Activated T-helper 1 cell treated with anti-CD3 and anti-CD28 coated beads, Interleukin-2, amount 50 U/mL, for 16 hours (primary cell): ENCODE measurements at places on chromosomes 16 and 17.

- no peak for DNase-seq
Measured at GRCh38 chr17:8326511-8327302, 12.9 kb upstream of the ODF4 start.

DNA sequence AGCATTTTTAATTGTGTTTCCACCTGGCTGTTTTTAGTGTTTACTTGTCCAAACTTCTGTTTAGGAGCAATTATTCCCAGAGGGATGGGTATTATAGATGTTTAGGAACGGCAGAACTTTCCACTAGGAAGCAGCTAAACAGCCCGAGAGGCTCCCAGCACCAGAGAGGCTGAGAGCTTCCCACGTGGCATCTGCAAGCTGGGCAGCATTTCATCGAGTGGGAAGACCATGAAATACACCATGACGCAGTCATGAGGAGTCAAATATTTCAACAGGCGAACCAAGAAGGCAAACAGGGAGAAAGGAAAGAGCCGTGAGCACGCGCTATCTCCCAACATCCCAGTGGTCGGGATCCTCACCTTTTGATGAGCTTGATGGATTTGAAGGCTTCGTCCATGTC lies 24.1 kb downstream of the TMEM204 start:
- DNase-seq, result no peak

GRCh38 chr17:8846768-8847211 lies 20.7 kb downstream of the PIK3R6 start:
- no peak for DNase-seq

DNA sequence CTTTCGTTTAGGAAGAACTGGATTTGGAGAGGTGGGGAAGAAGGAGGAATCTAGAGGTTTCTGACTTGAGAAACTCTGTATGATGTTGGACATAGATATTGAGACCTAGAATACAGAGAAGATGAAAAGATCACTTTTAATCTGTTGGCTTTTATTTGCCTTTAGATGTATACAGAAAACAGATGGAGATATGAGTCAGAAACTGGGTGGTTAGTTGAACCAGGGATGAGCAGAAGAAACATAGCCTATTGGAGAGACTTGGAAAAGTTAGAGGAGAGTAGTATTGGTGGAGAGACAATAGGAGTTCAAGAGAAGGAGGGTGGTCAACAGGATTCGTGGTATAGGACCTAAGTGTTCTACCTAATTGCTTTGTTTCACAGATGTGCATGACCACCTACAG lies 5.1 kb downstream of the PHAF1 start:
- DNase-seq, result no peak

DNA sequence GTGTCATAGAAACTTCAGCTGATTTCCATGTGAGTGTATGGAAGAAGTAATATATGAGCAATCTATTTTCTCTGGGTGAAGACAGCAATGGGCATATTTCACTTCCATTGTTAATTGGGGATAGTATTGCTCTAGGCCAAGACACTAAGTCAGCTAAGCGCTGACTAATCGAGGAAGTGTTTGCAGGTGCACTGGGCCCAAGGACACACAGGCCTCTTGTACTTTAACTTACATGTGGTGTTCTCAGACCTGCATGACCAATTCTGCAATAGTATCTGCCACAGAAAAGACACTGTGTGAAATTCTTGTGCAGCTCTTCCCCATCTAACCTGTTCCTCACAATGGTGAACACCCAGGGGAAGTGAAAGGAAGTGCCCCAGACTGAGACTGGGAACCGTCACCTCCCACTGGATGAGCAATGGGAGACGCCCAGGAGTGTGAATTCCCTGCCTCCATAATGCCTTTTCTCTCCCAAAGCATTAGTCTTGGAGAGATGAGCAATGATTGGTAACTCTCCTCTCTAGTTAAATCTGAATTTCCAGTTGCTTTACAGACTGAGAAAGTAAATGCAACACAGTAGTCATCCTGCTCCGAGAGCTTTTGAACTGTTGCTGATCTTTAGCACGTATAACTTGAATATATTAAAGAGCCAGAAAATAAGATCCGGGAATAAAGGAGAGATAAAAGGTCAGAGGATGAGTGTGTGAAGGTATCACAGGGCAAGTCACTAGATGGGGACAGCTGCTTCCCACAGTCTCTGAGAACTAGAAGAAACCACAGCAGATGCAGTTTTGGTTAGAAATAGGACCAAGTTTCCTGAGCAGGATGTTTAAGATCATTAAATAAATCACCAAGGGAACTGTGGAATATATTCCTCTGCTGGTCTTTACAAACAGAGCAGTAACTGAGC lies 82.6 kb downstream of the CDK5R1 start:
- DNase-seq, result no peak

- DNase-seq, result no peak
Measured at GRCh38 chr17:38900978-38901656, 24.3 kb upstream of the LASP1NB start.

DNA sequence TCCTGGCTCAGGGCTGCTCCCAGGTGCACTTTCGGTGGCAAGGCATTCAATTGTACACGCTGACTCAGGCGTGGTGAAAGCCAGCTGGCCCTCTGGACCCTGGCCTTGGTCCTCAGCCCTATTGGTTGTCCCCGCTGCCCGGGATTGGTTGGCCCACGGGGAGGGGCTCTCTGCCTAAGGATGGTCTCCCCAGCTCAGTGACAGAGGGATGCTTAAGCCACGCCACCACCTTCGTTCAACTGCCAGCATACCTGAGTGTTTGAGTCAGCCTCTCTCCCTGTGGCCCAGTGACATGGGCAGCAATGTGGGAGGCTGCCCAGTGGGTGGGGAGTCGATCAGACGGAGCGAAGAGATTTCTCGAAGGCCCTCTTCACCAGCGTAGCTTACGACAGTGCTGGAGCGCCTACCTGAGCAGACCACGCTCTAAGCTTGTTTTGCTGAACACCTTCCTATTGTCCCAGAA lies 30.3 kb downstream of the IRF8 start:
- no peak for DNase-seq

DNA sequence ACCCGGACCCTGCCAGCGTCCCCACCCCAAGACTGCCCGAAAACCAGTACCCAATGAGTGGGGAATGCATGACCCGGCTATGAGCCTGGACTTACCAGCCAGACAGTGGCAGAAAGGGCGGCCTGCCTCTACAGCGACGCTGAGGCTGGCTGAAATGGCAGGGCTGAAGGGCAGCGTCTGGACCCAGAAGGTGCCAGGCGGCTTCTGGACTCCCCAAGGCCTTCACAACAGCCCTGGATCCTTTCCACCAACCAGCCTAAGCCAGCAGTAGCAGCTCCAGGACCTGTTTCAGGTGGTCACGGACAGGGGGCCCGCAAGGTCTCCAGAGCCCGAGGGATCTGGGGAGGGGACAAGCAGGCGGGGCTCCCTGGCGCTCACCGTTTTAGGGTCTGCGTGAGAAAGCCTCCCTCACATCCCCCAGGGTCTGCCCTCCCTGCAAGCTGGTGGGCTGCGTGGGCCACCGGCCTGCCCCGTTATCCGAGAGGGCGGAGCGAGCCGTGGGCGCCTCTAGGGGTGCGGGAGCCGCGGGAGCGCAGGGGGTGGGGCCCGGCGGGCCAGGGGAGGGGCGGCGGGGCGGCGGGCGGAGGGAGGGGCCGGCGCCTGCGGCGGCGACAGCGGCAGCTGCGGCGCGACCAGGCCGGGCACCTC lies at the start of gene RIPOR1:
TSS of gene RIPOR1 (plus strand) at position 608 of the 648 bp plus-strand sequence. CDS start 9,618 bp downstream, outside the sequence.
- DNase-seq, result peak; percentile 23

DNA sequence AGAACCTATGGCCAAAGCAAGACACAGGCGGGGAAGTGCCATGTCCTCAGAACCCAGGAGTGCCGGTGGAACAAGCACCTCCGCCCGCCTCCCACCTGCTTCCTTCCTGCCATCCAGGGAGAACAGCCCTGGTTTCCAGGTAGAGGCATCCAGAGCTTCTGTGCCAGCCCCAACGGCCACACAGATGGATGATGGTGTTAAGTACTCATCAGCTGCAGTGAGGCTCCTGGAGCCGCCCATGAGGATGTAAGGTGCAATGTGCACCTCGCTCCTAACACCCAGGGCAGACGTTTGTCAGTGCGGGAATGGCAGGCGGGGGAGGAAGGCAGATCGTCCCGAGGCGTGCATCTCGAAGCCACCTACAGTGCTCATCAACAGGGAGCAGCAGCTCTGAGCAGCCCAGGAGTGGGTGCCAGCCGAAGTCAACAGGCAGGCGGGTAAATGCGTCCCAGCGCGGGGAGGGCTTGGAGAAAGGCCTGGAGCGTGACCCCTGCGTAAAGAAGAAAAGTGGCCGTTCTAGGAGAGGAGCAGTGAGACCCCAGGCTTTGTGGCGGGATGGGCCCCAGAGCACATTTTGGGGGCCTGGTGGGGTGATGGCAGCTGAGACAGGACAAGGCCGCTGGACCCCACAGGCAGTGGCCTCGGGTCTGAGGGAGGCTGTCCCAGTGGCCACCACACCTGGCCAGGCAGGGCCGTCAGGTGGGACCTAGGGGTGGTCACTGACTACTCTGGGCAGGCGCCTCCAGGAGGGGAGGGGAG lies 46.1 kb upstream of the ACSF3 start:
- no peak for DNase-seq

DNA sequence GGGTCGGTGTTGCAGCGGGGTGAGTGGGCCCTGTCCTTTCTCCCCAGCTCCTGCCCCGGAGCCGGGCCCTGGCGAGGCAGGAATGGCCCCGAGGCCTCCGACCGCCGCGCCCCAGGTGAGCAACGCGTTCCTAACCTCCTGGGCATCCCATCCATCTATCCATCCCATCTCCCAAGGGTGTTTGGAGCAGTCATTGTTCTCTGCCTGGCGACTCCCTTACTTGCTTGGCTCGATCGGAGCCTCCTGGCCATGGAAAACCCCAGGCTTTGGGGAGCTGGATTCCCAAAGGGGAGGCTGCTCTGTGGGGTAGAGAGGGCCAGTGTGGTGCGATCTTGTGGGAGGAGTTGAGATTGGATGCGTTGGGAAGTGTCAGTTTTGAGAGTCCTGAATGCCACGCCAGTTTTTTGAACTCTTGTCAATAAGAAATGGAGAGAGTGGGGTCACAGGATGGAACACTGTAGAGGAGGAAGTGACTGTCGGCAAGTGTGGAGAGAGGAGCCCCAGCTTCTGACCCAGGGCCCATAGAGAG lies 684 bp downstream of the ZFP90 start:
- no peak for DNase-seq

DNA sequence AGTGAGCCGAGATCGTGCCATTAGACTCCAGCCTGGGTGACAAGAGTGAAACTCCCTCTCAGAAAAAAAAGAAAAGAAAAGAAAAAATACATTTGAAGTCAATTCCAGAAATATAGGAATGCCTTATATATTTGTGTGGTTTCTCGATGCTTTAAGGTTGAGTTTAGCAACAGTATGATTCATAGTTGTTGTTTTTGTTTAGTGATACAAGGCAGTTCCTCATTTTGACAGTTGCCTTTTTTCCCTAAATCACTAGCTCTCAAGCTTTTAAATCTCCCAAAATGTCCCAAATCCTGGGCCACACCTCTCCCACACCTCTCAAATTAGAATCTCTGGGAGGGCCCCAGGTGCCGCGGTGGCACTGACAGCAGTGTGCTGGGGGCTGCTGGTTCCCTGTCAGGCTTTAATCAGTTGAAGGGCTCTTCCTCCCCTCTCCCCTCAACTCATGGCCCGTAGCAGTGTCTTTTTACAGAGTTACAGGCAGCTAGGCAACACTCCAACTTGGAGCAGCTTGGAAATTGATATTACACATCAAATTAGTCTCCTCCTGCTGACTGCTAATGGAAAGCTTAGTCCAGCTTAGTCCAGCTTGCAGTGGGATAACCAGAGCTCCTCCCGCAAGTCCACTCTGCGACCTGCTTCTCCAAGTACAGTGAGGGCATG lies 58.4 kb downstream of the EPN2 start:
- no peak for DNase-seq

DNA sequence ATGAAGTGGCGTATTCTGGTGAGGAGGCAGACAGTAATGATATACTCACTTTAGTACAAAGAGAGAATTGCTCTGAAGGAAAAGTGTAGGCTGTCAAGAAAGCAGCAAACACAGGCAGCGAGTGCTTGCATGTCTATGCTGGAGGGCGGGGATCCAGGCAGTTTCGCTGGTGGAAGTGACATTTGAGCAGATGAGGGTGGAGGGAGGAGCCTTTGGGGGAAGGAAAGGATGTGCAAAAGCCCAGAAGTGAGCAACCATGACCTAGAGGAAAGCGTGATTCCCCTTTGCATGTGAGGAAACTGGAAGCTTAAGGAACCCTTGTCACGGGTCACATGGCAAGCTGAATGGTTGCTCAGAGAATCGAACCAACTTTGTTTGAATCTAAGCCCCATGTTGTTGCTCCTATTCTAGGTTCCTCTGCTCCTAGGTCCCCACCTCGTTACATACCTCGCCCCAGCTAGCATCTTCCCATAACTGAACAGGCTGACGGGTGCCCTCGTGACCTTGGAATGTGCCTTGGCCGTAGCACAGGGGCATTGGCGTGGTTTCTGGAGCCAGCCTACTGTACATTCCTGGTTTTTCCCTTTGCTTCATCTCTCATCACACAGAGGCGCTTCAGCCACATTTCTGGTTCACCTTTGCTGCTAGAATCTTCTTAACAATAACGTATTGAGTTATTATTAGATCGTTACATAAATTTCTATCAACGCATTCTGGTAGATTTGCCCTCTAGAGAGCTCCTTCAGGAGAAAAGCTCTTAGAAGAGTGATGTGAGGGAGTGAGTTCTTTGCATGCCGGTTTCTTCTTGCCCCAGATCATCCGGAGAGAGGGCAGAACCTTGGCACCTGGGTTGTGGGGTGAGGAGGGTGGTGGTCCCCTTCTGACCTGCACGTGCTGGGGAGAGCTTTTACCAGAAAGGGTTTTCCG lies 191.8 kb downstream of the SNX29 start:
- no peak for DNase-seq

DNA sequence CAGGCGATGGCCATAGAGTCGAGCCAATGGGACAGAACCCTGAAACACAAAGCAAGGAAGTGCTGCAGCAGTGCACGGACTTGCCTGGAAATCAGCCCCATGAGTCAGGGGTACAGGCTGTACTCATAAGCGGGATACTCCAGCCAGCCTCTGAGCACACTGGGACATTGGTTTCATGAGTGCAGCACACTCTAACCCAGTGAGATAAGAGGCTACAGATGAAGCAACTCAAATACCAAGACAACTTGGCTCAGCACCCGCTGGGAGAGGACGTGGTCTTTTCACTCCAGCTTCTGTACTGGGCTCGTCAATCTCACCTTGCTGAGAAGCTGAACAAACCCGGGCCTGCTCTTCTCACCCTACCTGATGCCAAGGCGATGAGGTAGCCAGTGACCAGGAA lies 98.2 kb downstream of the AXIN2 start:
- no peak for DNase-seq

DNA sequence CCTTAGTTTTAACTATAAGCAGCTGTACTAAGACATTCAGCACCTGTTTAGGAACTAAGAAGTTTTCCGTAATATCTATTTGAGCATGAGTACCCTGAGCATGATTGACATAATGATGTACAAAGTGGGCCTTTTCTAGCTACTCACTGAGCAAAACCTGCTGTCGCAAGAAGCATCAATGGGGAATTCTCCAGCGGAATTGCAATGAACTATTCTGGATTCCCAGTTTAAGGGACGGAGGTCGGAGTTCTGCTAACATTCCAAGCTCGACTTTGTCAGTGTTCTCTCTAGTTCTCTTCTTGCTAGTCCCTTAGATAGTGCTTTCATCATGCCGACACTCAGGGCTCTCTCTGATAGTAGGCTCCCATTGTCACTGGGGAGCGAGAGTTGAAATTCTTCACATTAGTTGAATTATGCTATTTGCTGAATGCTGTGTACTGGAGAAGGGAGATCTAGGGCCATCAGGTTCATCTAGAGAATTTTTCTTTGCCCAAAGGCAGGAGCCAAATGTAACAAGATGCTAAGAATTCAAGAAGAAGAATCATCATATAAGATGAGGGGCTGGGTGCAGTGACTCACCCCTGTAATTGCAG lies 40.2 kb upstream of the MYH2 start:
- no peak for DNase-seq

GRCh38 chr17:27954548-27955495 lies 61.7 kb upstream of the LYRM9 start:
- no peak for DNase-seq
